ENCODE measurements at places on chromosomes 4 and X.

DNA sequence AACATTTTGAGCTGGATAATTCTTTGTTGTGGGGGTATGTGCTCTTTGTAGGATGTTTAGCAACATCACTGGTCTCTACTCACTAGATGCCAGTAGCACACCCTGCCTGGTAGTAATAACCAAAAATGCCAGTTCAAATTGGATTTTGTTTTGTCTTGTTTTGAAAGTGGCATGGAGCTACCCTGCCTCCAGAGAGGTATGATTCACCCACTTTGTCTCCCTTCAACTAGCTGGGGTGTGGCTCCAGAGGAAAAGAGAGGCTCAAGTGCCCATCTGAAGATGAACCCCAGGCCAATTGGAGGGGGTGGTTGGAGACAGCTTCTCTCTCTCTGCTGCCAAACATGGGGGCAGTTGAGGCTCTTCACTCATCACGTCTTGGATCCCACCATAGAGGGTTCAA lies 34.5 kb downstream of the NIPAL1 start:
- no peak for ATAC-seq

DNA sequence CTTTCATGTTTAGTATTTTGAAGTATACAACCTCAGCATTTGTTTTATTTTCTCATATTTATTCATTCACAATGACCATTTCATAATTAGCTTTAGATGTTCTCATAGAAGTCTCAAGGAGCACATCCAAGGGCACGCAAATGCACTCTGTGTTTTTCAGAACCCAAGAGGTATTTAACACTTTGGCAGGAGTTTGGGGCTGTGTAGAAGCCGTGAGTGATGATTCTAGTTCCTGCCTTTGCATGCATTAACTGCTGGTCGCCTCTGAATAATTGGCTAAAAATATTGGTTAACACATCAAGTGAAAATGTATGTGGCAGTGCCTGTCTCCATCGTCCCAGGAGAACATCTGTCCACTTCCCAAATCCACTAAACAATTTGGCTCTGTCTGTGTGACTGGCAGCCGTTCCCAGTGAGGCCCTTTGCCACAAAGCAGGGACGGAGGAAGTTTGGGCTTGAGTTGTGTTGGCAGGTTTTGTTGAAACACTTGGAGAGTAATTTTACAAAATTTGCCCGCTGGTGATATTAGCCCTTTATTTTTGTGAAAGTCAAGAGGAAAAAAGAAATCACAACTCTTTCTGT lies 730.7 kb upstream of the SLIT2 start:
- no peak for ATAC-seq

DNA sequence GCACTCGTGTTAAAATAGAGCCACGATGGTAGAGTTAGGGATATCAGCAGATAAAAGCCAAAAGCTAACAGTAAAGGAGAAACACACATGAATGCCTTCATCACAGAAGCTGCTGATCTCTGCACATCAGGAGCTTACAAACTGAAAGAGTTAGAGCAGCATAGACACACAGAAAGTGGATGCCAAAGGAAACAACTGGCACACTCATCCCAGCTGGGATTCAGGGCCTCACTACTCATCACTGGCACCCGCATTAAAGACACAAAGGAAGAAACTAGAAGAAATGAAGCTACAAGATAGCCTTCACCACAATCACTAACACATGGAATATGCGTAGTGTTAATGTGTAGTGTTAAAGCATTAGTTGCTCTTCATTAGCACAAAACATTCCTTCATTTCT lies 156.4 kb upstream of the TBL1X start:
- ATAC-seq, result no peak

GRCh38 chrX:68048774-68049173 lies 384.5 kb downstream of the OPHN1 start:
- no peak for ATAC-seq

DNA sequence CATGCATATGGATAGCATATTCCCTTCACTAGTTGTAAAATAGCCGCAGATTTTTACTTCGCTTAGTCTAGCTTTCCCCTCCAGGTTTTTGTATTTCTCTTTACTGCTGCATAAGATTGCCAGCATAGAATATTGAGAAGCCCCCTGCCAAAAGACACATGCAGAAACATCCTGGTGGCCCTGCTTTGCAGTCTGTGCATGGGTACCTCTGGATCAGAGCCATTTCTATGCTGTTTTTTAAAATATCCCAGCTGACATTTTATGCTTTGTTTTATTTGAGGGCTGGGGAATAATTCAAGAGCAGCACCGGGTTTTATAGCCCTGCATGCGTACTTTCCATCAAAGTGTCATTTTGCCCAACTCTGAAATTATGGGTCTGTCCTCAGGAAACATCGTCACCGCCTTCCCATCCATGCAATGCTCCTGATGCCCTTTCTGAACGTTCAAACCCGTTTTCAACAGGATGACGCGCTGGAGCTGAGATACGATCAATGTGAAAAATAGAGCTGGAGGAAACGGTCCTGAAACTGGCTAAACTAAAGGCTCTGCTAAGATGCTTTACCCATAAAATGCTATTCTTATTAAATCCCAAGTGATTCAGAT lies 314.3 kb downstream of the EVC2 start:
- no peak for ATAC-seq

- ATAC-seq, result no peak
These were observed 128.0 kb downstream of the CFAP299 start for GRCh38 chr4:80463509-80463908.

DNA sequence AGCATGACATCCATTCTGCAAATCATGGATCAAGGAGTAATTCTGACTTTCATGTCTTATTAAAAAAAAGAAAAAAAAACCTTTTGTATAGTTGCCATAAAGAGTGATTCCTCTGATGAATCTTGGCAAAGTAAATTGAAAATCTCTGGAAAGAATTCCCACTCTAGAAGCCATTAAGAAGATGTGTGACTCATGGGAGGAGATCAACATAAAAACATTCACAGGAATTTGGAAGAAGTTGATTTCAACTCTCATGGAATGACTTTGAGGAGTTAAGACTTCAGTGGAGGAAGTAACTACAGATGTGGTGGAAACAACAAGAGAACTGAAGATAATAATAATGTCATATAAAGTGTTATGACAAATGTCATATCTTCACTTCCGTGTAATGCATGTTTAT lies 204.2 kb downstream of the PABPC4L start:
- no peak for ATAC-seq

DNA sequence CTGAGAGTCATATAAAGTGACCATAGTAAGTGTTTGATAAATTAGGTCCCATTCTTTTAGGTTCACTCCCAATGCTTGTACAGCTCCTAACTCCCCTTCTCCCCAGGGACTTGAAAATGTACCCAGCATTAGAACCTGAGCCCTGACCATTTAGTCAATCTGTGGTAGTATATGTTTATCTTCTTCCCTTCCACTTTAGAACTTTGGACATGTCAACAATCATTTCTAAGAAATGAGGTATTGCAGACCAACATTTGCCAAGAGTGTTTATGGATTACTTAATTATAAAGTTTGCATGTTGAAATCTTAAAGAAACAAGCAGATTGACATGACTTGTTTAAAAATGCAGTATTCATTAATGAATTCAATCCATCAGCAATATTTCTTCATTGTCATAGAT lies 26.0 kb downstream of the AFM start:
- no peak for ATAC-seq

DNA sequence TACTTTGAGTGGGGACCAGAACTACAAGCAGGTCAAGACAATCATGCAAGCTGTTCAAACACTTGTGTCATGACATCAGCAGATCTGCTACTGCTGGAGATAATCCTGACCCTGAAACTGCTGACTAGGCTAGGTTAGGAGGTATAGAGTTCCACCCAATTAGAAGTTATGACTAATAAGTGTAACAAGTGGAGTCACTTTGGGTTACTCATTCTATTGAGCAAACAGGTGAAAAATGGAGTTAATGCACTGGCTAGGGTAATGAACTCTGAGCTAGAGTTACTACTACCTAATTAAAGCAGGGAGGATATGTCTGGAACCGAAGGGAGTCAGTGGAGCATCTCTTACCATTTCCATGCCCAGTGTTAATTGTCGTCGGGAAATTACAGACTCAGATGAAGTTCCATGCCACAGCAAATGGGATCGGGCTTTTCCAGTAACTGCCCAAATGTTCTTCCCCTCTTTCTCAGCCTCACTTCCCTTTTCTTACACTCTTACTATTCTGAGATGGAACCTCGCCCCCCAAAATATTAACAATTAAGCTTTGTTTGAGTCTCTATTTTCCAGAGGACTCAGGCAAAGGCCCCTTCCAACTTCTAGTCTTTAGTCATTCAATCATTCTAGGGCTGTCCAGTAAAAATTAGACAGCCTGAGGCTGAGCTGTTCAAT lies 19.8 kb upstream of the MANBA start:
- peak; percentile 99 for ATAC-seq

- ATAC-seq, result peak; percentile 76
These were observed 33.4 kb upstream of the RASGEF1B start for GRCh38 chr4:81505004-81505598.

GRCh38 chrX:85977218-85977617 lies 70.1 kb downstream of the CHM start:
- no peak for ATAC-seq

GRCh38 chr4:101393256-101393655 lies 45.9 kb upstream of the PPP3CA start:
- ATAC-seq, result peak; percentile 94

GRCh38 chr4:75235359-75235951 lies 278.7 kb downstream of the RCHY1 start:
- no peak for ATAC-seq

DNA sequence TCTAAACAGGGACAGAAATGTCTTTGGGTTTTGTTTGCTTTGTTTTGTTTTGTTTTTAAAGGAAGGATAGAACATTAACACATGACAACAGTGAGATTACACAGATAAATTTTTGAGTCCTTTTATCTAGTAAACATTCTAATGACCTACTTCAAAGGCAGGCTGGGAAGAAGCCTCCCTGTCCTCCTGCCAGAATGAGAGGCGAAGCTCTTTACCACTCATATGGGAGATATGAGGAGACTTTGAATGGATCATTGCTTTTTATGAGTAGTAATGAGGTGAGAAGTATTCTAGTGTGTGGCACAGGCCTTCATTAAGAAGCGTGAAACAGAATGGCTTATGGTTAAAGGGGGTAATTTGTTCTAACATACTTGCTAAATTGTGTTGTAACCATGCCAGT lies 172.0 kb downstream of the FBXO8 start:
- ATAC-seq, result no peak

GRCh38 chr4:88196013-88196365 lies 37.5 kb upstream of the ABCG2 start:
- peak; percentile 66 for ATAC-seq

DNA sequence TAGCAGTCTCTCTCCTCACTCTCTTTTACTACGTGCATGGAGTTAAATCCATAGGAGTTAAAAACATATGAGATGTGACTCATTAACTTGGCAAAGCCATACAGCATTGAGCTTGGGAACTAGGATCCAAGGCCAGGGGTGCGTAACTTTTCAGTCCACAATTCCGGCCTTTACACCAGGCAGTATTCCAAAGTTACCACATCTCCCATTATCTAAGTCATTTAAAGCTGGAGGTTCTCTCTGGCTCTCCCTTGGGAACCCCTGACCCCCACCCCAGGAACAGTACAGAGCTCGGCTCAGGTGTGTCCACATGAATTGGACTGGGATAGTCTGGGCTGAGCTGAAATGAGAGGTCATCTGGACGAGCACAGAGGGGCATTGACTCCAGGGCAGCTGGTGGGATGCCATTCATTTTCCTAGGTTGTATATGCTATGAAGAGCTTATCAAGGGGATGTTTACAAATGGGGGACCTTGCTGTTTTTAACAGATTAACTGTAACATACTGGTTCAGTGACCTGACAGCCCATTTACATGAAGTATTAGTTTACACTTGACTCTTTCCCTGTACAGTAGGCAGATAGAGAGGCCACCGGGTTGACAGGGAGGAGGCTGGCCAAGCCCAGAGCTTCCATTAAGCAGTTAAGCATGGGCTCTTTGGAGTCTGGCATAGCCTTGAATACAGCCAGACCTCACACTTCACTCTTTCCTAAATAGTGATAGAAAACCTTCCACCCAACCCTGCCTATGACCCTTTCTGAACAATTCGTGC lies 128.8 kb downstream of the RAB28 start:
- no peak for ATAC-seq

DNA sequence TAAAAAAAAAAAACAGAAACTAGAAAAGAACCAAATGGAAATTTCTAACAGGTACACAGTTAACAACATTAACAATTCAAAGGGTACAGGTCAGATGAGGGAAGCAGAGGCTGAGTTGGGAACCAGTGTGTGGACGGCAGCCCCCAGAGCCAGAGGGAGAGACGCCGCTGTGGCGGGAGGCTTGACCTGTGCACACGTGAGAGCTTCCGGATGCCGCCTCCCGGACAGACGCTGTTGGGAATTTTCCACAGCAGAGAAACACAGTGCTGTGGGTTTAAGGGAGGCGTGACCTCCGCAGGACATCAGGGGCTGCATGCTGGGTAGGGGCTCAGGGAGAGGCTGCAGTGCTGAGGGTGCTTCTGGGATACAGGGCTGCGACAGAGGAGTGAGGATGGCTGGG lies 22.2 kb downstream of the TACC3 start:
- ATAC-seq, result no peak

GRCh38 chrX:16577483-16578029 lies 72.4 kb upstream of the S100G start:
- ATAC-seq, result no peak

DNA sequence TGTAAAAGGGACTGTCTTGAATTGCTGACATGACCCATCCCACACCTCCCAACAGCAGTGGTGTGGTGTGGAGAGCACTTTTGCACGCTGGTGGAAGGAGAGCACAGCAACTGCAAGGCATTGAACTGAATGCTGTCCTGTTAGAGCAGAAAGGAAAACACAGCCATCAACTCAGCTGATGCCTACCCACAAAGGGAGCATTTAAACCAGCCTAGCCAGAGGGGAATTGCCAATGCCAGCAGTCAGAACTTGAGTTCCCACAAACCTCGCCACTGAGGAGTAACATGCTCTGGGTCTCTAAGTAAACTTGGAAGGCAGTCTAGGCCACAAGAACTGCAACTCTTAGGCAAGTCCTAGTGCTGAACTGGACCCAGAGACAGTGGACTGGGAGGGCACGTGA lies 31.9 kb downstream of the MAGED4 start:
- no peak for ATAC-seq

GRCh38 chr4:121064482-121064881 lies 7.9 kb downstream of the NDNF start:
- no peak for ATAC-seq

DNA sequence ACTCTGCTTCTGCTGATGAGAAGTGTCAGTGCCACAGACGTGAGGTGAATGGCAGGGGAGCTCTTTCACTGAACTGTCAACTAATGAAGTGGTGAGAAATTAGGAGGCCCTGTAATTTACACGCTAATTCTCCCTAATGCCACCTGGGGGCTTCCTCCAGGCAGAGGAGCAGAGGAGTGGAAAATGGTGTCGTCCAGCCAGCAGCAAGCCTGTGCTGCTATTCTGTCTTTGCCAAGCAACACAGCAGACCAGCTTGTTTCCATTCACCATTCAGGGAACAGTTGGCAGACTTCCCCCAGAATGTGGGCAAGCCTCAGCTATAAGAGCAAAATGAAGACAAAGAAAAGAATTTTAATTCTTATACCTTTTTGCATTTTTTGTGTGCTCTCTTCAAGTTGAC lies 245.2 kb upstream of the TET2 start:
- ATAC-seq, result no peak

GRCh38 chrX:94204524-94204923 lies 530.5 kb downstream of the FAM133A start:
- ATAC-seq, result no peak

All from activated T-helper 17 cell treated with anti-CD3 and anti-CD28 coated beads, Interleukin-2, amount 50 U/mL, for 72 hours (primary cell).